ENCODE measurements at places on chromosomes 5 and 9.

GRCh38 chr5:54098267-54098666 is 212.1 kb downstream of the ARL15 start:
- H3K27me3 ChIP-seq, result no peaks in the 10 kb centered on the region
- DNase-seq, result no peak
- no peaks in the 10 kb centered on the region for H3K4me1 ChIP-seq
- no peaks in the 10 kb centered on the region for H3K36me3 ChIP-seq
- H3K27ac ChIP-seq, result no peak overlapping the region
- no peak overlapping the region for H3K4me3 ChIP-seq

- no peak overlapping the region for H3K4me3 ChIP-seq
- H3K27me3 ChIP-seq, result no peaks in the 10 kb centered on the region
- no peaks in the 10 kb centered on the region for H3K36me3 ChIP-seq
- no peak overlapping the region for H3K27ac ChIP-seq
- DNase-seq, result no peak
- no peaks in the 10 kb centered on the region for H3K4me1 ChIP-seq
These were observed 420.8 kb downstream of the CHSY3 start for GRCh38 chr5:130324953-130325671.

GRCh38 chr9:121707477-121708424 is 56.3 kb downstream of the DAB2IP start:
- no peak overlapping the region for H3K27ac ChIP-seq
- no peaks in the 10 kb centered on the region for H3K4me1 ChIP-seq
- no peaks in the 10 kb centered on the region for H3K36me3 ChIP-seq
- no peak for DNase-seq
- H3K4me3 ChIP-seq, result no peak overlapping the region
- no peaks in the 10 kb centered on the region for H3K27me3 ChIP-seq

GRCh38 chr9:94882966-94883641 is 156.6 kb downstream of the AOPEP start:
- no peaks in the 10 kb centered on the region for H3K36me3 ChIP-seq
- no peak for DNase-seq
- no peaks in the 10 kb centered on the region for H3K27me3 ChIP-seq
- H3K4me1 ChIP-seq, result peaks cover 5% of the 10 kb centered on the region
- no peak overlapping the region for H3K27ac ChIP-seq

- H3K36me3 ChIP-seq, result no peaks in the 10 kb centered on the region
- no peak overlapping the region for H3K27ac ChIP-seq
- H3K4me3 ChIP-seq, result no peak overlapping the region
- H3K27me3 ChIP-seq, result no peaks in the 10 kb centered on the region
- no peaks in the 10 kb centered on the region for H3K4me1 ChIP-seq
These were observed 58.2 kb downstream of the ADAMTS2 start for GRCh38 chr5:179287071-179287470.

DNA sequence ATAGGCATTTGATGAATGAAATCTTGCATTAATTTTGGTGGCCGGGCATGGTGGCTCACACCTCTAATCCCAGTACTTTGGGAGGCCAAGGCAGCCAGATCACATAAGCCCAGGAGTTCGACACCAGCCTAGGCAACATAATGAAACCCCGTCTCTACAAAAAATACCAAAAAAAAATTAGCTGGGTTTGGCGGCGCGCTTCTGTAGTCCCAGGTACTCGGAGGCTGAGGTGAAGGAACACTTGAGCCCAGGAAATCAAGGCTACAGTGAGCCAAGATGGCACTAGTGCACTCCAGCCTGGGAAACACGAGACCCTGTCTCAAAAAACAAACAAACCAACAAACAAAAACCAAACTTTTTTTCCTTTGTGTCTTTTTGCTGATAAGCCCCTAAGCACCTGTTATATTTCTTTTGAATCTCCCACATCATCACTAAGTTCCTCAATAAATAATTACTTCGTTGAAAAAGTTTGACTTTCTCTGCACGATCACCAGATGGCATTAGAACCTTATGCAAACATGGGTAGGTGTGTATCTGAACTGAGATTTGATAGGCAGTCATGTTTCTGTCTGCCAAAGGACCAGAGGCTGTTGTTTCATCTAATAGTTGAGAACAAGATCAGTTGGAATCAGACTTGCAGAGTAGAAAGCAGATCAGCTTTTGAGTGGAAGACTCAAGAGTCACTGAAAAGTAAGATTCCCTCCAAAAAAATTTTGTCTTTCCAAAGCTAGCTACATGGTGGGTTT is 5.5 kb upstream of the MATR3 start:
- no peak overlapping the region for H3K4me3 ChIP-seq
- no peaks in the 10 kb centered on the region for H3K4me1 ChIP-seq
- no peaks in the 10 kb centered on the region for H3K36me3 ChIP-seq
- no peaks in the 10 kb centered on the region for H3K27me3 ChIP-seq
- DNase-seq, result no peak

DNA sequence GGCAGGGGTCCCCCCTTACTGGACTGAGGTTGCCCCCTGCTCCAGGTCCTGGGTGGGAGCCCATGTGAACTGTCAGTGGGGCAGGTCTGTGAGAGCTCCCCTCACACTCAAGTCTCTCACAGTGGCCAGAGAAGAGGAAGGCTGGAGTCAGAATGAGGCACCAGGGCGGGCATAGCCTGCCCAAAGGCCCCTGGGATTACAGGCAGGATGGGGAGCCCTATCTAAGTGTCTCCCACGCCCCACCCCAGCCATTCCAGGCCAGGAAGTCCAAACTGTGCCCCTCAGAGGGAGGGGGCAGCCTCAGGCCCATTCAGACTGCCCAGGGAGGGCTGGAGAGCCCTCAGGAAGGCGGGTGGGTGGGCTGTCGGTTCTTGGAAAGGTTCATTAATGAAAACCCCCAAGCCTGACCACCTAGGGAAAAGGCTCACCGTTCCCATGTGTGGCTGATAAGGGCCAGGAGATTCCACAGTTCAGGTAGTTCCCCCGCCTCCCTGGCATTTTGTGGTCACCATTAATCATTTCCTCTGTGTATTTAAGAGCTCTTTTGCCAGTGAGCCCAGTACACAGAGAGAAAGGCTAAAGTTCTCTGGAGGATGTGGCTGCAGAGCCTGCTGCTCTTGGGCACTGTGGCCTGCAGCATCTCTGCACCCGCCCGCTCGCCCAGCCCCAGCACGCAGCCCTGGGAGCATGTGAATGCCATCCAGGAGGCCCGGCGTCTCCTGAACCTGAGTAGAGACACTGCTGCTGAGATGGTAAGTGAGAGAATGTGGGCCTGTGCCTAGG is at the start of gene CSF2:
Gene CSF2 (plus strand): TSS at position 559 of the 783 bp plus-strand sequence. CDS start 35 bp downstream, at position 594.
- H3K4me3 ChIP-seq, result no peak within 1 kb of the TSS
- H3K36me3 ChIP-seq, result no peaks in the 10 kb centered on the region
- H3K4me1 ChIP-seq, result no peaks in the 10 kb centered on the region
- no peak for DNase-seq
- no peak within 1 kb of the TSS for H3K27ac ChIP-seq
- H3K27me3 ChIP-seq, result no peaks in the 10 kb centered on the region

DNA sequence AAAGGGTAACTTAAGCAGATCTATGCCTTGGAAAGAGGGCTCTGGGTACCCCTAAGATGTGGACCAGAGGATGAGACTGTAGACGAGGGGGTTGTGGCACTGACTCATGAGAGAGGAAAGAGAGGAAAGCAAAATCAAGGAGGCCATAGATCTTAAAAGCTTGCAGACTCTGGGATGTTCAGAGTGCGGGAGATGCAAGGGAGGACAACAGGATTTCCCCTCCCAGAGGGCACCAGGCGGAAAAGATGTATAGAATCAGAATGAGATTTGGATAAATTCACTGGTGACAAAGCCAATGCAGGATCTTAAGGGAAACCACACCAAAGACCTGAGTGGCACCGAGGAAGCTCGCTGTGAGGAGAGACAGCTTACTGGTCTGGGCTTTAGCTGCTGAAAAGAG is 27.1 kb downstream of the HRH2 start:
- H3K27me3 ChIP-seq, result no peaks in the 10 kb centered on the region
- H3K4me3 ChIP-seq, result no peak overlapping the region
- H3K36me3 ChIP-seq, result no peaks in the 10 kb centered on the region
- H3K27ac ChIP-seq, result no peak overlapping the region

- no peaks in the 10 kb centered on the region for H3K4me1 ChIP-seq
- H3K27ac ChIP-seq, result no peak overlapping the region
- no peaks in the 10 kb centered on the region for H3K27me3 ChIP-seq
- no peaks in the 10 kb centered on the region for H3K36me3 ChIP-seq
These were observed 3.9 kb upstream of the NKD2 start for GRCh38 chr5:1004461-1005248.

GRCh38 chr5:85375525-85375924 is 990.8 kb upstream of the EDIL3 start:
- H3K4me1 ChIP-seq, result no peaks in the 10 kb centered on the region
- H3K4me3 ChIP-seq, result no peak overlapping the region
- H3K36me3 ChIP-seq, result no peaks in the 10 kb centered on the region
- no peak overlapping the region for H3K27ac ChIP-seq
- no peak for DNase-seq

- no peaks in the 10 kb centered on the region for H3K36me3 ChIP-seq
- H3K4me3 ChIP-seq, result no peak overlapping the region
- no peak overlapping the region for H3K27ac ChIP-seq
- no peaks in the 10 kb centered on the region for H3K27me3 ChIP-seq
These were observed 18.6 kb downstream of the PRDM6 start for GRCh38 chr5:123107343-123108244.

- H3K27ac ChIP-seq, result no peak overlapping the region
- no peaks in the 10 kb centered on the region for H3K36me3 ChIP-seq
- no peak for DNase-seq
- no peaks in the 10 kb centered on the region for H3K27me3 ChIP-seq
These were observed 397.6 kb downstream of the SEMA5A start for GRCh38 chr5:9148242-9148641.

- no peak overlapping the region for H3K27ac ChIP-seq
- no peaks in the 10 kb centered on the region for H3K4me1 ChIP-seq
- H3K36me3 ChIP-seq, result no peaks in the 10 kb centered on the region
- no peak overlapping the region for H3K4me3 ChIP-seq
- no peaks in the 10 kb centered on the region for H3K27me3 ChIP-seq
These were observed 53.7 kb upstream of the DAB2IP start for GRCh38 chr9:121597698-121598166.

- no peak overlapping the region for H3K27ac ChIP-seq
- H3K27me3 ChIP-seq, result no peaks in the 10 kb centered on the region
- no peak overlapping the region for H3K4me3 ChIP-seq
- no peaks in the 10 kb centered on the region for H3K4me1 ChIP-seq
These were observed 381.4 kb downstream of the GADD45G start for GRCh38 chr9:89986190-89986589.

DNA sequence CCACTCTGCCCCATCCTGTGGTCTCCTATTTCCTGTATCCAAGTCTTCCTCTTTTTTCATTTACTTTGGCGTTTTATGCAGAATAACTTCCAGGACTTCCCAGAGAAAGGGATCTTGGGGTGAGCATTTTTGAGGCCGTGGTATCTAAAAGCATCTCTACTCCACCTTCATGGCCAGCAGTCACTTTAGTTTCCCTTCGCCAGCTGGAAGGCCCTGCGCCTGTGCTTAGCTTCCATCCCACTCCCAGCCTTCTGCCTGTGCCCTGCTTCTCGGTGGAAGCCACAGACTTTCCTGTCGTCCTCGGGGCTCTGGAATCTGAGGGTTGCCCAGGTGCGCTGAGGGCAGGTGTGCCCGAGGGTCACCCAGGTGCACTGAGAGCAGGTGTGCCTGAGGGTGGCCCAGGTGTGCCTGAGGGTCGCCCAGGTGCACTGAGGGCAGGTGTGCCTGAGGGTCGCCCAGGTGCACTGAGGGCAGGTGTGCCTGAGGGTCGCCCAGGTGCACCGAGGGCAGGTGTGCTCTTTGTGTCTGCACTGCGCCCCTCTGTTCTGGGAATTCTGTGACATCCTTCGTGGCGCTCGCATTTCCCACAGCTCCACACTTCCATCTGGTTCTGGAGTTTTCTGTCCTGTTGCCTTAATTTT is 32.4 kb upstream of the LRRC14B start:
- peak; percentile 61 for DNase-seq
- H3K36me3 ChIP-seq, result no peaks in the 10 kb centered on the region
- H3K27ac ChIP-seq, result no peak overlapping the region
- no peak overlapping the region for H3K4me3 ChIP-seq
- no peaks in the 10 kb centered on the region for H3K27me3 ChIP-seq
- H3K4me1 ChIP-seq, result no peaks in the 10 kb centered on the region

GRCh38 chr5:41683181-41683580 is 172.8 kb upstream of the PLCXD3 start:
- H3K36me3 ChIP-seq, result no peaks in the 10 kb centered on the region
- H3K27me3 ChIP-seq, result no peaks in the 10 kb centered on the region
- H3K4me3 ChIP-seq, result no peak overlapping the region
- no peak overlapping the region for H3K27ac ChIP-seq

GRCh38 chr5:10555277-10555684 is 8.6 kb upstream of the ANKRD33B start:
- H3K27ac ChIP-seq, result no peak overlapping the region
- no peak overlapping the region for H3K4me3 ChIP-seq
- H3K27me3 ChIP-seq, result no peaks in the 10 kb centered on the region
- no peaks in the 10 kb centered on the region for H3K4me1 ChIP-seq
- no peaks in the 10 kb centered on the region for H3K36me3 ChIP-seq
- DNase-seq, result no peak

DNA sequence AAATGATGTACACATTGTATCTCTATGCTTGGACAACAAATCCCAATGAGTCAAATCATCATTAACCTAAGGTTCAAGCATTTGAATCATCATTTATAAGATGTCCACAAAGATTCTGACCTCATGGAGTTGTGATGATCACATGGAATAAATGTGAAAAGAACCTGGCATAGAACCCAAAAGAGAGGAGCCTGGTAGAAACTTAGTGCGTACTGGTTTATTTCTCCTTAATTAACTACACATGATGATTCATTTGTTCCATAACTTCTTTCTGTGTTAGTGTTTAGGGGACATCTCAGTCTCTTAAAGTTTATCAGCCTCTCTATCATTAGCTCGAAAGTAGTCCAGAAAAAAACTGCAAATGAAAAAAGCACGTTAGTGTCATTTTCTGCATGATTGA is 411.6 kb downstream of the BRINP1 start:
- H3K4me1 ChIP-seq, result no peaks in the 10 kb centered on the region
- no peak overlapping the region for H3K4me3 ChIP-seq
- H3K27ac ChIP-seq, result no peak overlapping the region
- H3K27me3 ChIP-seq, result no peaks in the 10 kb centered on the region

DNA sequence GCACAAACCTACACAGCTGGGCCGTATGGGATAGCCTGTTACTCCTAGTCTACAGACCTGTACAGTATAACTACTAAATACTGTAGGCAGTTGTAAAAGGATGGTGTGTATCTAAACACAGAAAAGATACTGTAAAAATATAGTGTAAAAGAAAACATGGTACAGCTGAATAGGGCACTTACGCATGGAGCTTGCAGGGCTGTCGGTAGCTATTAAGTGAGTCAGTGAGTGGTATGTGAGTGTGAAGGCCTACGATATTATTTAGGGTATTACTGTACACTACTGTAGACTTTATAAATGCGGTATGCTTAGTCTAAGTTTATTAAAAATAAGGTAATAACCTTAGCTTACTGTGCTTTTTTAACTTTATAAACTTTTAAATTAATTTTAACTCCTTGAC is 1.2 kb downstream of the ZCCHC9 start:
- H3K27ac ChIP-seq, result no peak overlapping the region
- no peak overlapping the region for H3K4me3 ChIP-seq
- no peak for DNase-seq
- no peaks in the 10 kb centered on the region for H3K36me3 ChIP-seq

GRCh38 chr9:109098171-109098959 is 21.4 kb downstream of the TMEM245 start:
- no peak for DNase-seq
- H3K4me1 ChIP-seq, result peaks cover 7% of the 10 kb centered on the region
- H3K27ac ChIP-seq, result peak overlapping the region; percentile 89
- H3K36me3 ChIP-seq, result no peaks in the 10 kb centered on the region
- no peak overlapping the region for H3K4me3 ChIP-seq
